ENCODE measurements at places on chromosomes 7 and 10. TPM values are rescaled to one million over a fixed set of nuclear protein-coding genes. Genes with fewer than 3 reads are reported as not detected.

GDF2 gene
- total RNA-seq = not detected

CYP3A4 gene
- not detected for total RNA-seq

CAV2 gene
- 385 TPM for total RNA-seq

EFCAB10 gene
- total RNA-seq = 0.50 TPM

SOSTDC1 gene
- total RNA-seq = not detected

HMX3 gene
- not detected for total RNA-seq

CAPZA2 gene
- total RNA-seq = 213 TPM

TET1 gene
- 0.24 TPM for total RNA-seq

TCERG1L gene
- not detected for total RNA-seq

DNA sequence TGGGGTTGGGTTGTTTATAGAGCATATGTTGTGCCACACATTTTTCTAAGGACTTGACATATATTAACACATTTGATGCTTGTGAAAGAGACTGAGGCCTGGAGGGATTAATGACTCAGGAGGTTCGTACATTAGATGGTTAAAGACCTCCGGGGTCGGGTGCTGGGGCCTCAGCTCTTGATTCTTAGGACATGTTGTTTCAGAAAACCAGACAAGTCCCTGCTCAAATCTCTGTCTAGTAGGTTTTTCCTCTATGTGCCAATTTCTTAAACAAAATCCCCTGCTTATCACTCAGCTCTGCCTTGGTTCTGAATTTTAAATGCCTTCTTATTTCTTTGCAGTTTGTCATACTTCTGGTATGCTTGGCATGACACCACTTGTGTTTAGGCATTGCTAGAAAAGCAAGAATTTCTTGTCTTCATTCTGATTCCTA, 5.8 kb downstream of the UPP1 start:
- peak; percentile 52 for DNase-seq

DNA sequence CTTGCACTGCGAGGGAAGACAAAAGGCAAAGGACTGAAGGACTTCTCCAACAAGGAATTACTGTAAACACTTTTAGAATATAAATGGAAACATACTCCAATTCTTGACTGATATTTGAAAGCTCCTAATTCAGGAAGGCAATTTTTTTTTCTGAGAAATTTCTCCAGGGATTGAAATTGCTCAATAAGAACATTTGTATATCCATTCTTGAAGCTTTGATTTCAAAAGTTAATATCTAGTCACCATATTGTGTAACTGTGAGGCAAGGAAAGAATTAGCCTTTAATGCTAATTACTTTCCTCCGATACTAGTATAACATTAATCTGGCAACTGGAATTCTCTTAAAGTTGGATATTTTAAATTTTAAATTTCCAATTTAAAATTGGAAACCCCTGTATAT, 188.4 kb upstream of the COL1A2 start:
- no peak for DNase-seq

DNA sequence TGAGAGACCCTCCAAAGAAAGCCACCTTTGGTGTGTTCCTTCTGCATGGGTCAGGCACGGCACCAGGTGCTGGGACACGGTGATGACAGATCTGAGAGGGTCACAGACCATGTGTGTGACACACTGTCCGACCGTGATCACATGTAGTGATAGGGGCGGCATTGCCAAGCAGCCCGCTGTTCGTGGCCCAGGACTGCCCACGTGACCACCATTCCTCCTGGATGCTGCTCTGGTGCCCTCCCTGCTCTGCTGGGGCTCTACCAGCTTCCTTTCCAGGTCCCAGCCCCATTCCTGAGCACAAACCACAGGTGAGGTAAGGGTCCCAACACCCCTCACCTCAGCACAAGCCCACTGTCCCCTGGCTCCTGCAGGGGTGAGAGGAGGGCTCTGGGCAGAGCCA, 10.1 kb upstream of the SLC18A3 start:
- no peak for DNase-seq

- no peak for DNase-seq
Measured at GRCh38 chr7:148800677-148801076, 83.4 kb downstream of the EZH2 start.

DNA sequence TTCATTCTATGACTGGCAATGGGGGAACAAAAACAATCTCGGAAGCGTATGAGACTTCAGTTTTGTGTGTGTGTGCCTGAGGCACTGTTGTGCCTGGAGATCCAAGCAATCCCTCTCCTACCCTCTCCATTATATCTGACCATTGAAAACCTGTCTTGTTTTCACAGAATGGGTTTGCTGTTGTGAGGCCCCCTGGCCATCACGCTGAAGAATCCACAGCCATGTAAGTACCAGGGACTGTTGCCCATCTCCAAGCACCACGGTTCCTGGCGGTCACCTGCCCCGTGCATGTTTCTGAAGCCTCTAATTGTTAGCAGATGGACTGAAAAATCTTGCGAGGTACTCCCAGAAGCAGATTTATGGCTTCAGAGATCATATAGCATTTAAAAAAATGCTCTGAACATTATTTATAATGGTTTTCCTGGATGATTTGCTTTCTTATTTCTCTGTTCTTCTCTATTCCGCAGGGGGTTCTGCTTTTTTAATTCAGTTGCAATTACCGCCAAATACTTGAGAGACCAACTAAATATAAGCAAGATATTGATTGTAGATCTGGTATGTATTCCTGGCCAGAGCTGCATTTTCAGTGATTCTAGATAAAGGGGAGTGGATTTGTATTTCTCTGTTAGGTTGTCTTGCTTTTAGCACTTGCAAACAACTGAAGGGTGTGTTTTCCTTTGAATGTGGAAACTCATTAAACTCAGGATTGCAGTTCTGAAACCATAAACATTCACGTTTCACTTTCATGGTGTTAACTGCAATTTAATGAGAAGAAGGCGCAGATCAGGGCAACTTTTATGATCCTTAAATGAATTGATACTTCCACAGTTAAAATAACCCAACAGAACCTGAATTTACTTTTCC, 288.2 kb downstream of the TWIST1 start:
- DNase-seq = no peak

GRCh38 chr7:21293771-21294170, 134.1 kb upstream of the SP4 start:
- no peak for DNase-seq

GRCh38 chr7:137328373-137329120, 15.0 kb downstream of the PTN start:
- peak; percentile 11 for DNase-seq

GRCh38 chr10:110340816-110341215, 36.1 kb upstream of the SMNDC1 start:
- DNase-seq = no peak

GRCh38 chr7:41629711-41630111, 73.2 kb downstream of the INHBA start:
- no peak for DNase-seq

GRCh38 chr7:134891262-134891695, 95.0 kb upstream of the AGBL3 start:
- peak; percentile 98 for DNase-seq

- peak; percentile 77 for DNase-seq
Measured at GRCh38 chr10:61900829-61901792, at the start of gene ARID5B. Gene ARID5B (plus strand): TSS chr10:61901699. CDS start chr10:61901710, 11 bp downstream.

DNA sequence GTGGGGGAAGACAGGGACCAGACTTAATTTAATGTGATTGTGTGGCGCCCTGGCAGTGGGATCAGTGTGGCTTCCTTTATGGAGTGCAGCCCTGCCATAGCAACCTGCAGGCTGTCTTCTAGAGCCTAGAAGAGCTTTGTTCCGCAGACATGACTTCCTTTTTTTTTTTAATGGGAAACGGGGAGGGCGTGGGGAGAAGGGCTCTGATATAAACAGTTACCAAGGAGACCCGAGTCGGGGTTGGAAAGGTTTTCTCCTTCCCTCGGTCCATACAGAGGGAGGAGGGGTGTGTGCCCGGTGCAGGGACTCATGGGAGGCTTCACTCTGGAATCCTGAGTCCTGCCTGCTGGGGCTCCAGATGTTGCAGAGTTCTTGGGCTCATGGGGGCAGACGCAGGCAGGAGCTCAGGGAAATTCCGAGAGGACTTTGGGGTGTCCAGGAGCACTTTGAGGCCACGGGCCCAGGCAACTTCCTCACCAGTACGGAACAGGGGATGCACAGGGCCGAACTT, 26.9 kb downstream of the TMEM120A start:
- no peak for DNase-seq

Measured in mammary epithelial cell (primary cell).